Tongue (tissue), 3 donors: ENCODE measurements at places on chromosomes 7 and 10.

DNA sequence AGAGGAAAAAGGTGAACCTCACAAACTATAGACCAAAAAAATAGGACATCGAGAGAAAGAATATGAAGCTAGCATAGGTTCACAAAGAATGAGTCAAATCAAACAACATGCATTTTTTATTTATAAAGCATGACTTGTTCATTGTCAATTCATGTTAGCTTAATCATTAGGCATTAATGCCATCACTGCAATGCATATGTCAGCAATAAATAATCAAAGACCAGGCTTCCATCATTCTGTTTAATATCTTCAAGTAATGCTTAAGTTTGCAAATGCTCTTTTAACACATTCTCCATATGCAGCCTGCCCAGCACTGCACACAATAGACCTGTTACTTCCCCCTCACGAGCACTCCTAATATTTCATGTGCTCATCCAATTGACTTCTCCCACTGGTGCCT is 8.9 kb upstream of the MAGI2 start:
- no peak for DNase-seq

DNA sequence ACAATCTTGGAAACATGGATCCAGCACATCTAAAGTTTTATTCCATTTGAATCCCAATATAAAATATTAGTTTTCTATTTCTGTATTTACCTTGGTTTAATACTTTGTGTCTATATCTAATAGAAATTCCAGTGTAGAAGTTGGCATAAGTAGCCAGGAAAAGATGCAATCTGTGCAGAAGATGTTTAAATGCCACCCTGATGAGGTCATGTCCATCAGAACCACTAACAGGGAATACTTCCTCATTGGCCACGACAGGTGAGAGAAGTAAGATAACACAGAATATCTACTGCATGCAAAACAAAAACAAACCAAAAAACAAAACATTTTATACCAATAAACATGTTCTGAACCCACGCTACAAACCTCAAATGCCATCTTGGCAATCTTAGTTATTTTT is 15.7 kb downstream of the PLEKHS1 start:
- DNase-seq, result no peak

- no peak for DNase-seq
Measured at GRCh38 chr7:112159351-112159750, 46.8 kb downstream of the DOCK4 start.

GRCh38 chr10:71250405-71250804 is 38.0 kb downstream of the UNC5B start:
- DNase-seq, result no peak
